ENCODE measurements at places on chromosomes 7 and 10. TPM values are rescaled to one million over a fixed set of nuclear protein-coding genes. Genes with fewer than 3 reads are reported as not detected.

Gene GRID2IP
- not detected for total RNA-seq

Gene PAX4
- total RNA-seq: not detected

Gene OR9A2
- not detected for total RNA-seq

Gene AZGP1
- total RNA-seq: not detected

Gene KMT2E
- total RNA-seq: 19.1 TPM

Gene CAV2
- 177 TPM for total RNA-seq

Gene NPC1L1
- total RNA-seq: 0.06 TPM

Gene UBN2
- 2.9 TPM for total RNA-seq

Gene ANXA8
- 32.8 TPM for total RNA-seq

Gene PRF1
- not detected for total RNA-seq

Gene CFAP58
- 0.12 TPM for total RNA-seq

Gene BICC1
- total RNA-seq: 23.6 TPM

Gene LIPN
- not detected for total RNA-seq

Gene SPDYE6
- not detected for total RNA-seq

Gene GBF1
- 24.4 TPM for total RNA-seq

Gene LRRD1
- total RNA-seq: not detected

Gene SEPTIN14
- not detected for total RNA-seq

Gene PODXL
- total RNA-seq: 62.1 TPM

Gene CACNB2
- not detected for total RNA-seq

Gene NRG3
- total RNA-seq: not detected

Gene SMARCD3
- total RNA-seq: 10.6 TPM

Gene LDB3
- 0.05 TPM for total RNA-seq

Gene SAMD9L
- 0.72 TPM for total RNA-seq

Gene TMEM270
- total RNA-seq: not detected

Gene SAP25
- total RNA-seq: 0.76 TPM

Gene PVRIG
- not detected for total RNA-seq

Gene ANKRD16
- 11.1 TPM for total RNA-seq

Gene CACNA2D1
- total RNA-seq: 3.8 TPM

Gene MYO3A
- not detected for total RNA-seq

Gene RAB19
- not detected for total RNA-seq

Gene SLC18A3
- not detected for total RNA-seq

Gene GJD4
- total RNA-seq: not detected

Gene FAM171A1
- 23.5 TPM for total RNA-seq

Gene HMX2
- total RNA-seq: 0.15 TPM

Gene GRID1
- 0.42 TPM for total RNA-seq

Gene CCL24
- not detected for total RNA-seq

Gene ELMO1
- total RNA-seq: 2.9 TPM

Gene LRRC4
- not detected for total RNA-seq

Gene LIPA
- total RNA-seq: 53.1 TPM

Gene CPA4
- 6.8 TPM for total RNA-seq

Gene DUSP5
- 140 TPM for total RNA-seq
